AG08396 (cell line): ENCODE measurements at places on chromosomes 6 and 20.

DNA sequence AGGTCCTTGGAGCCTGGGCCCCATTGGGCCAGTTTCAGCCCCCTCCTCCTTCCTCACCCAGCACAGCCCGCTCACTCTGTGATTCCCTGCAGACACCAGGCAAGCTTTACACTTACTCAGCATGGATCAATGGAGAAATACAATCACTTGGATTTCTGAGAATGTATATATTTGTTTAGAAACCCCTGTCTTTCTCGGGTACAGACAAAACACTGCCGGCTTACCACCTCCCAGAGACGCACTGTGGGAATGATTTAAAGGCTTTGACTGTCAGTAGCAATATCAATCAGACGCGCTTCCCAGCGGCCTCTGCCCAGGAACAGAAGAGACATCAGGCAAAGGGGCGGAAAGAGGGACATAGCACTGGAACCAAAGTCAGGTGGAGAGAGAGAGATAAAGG lies 186.5 kb downstream of the MAFB start:
- no peak for DNase-seq

GRCh38 chr20:15925376-15925775 lies 647.9 kb downstream of the KIF16B start:
- DNase-seq: no peak

- DNase-seq: no peak
These were observed 54.3 kb upstream of the PTPN1 start for GRCh38 chr20:50455656-50456451.

- peak; percentile 78 for DNase-seq
These were observed 75.9 kb upstream of the MYL9 start for GRCh38 chr20:36465109-36466080.

DNA sequence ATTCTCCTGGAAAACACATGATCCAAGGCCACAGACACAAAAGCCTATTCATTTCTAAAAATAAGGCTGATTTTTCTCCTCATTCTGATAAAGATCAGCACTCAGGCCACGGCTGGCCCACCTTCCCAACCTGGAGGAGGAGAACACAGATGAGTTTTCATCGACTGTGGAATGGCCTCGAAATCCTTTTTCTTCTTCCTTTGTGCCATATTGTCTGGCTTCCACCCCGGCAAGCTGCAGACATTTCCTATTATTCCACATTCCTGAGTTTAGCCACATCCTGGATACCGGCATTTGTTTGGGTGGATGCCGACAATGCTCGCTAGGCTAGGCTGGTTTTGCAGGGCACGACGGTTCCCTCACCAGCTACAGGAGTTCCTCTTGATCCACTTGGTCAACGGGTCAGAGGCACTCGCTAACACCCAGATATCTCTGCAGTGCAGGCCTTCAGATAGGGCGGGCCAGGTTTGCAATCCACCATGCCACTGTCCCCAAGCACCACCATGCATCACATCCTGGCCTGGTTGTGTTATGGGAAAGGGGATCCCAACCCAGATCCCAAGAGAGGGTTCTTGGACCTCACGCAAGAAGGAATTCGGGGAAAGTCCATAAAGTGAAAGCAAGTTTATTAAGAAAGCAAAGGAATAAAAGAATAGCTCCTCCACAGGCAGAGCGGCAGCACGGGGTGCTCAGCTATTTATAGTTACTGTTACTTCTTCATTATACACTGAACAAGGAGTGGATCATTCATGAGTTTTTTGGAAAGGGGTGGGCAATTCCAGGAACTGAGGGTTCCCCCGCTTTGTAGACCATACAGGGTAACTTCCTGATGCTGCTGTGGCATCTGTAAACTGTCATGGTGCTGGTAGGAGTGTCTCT lies 4.2 kb upstream of the CTSZ start:
- DNase-seq: peak; percentile 85

- DNase-seq: no peak
These were observed 116.9 kb downstream of the RWDD2A start for GRCh38 chr6:83310046-83310445.

GRCh38 chr20:50015993-50016770 lies 33.4 kb downstream of the SNAI1 start:
- no peak for DNase-seq

DNA sequence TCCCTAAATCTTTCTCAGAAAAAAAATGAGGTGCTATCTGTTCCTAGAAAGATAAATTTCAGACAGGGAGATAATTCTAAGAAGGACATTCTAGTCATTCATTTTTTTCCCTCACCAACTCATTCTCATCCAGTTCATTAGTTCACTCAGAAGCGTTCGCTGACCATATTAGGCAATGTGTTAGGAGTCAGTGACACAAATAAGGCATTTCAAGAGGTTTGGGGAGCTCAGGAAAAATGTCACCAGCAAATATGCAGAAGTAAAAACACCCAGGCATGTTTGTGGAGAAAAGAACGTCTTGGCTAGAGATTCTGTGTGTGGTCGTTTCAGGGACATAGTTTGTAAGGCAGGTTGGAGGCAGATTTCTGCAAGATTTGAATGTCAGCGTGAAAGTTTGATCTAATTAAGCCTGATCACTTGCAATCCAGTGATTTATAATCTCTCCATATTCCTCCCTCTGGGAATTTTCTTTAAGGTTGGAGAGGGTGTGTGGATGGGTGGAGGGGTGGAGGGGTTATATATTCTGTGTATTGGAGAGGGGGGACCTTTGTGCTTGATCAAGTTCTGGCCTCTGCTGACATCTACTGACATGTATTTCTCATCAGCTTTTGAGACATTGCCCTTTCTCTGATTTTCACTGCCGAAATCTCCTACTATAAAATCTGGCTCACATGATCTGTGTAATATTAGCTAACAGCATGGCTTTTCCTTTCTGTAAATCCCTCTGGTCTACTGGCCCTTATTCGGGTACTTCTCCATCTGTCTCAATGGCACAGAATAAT lies 3.6 kb downstream of the MYCT1 start:
- no peak for DNase-seq

DNA sequence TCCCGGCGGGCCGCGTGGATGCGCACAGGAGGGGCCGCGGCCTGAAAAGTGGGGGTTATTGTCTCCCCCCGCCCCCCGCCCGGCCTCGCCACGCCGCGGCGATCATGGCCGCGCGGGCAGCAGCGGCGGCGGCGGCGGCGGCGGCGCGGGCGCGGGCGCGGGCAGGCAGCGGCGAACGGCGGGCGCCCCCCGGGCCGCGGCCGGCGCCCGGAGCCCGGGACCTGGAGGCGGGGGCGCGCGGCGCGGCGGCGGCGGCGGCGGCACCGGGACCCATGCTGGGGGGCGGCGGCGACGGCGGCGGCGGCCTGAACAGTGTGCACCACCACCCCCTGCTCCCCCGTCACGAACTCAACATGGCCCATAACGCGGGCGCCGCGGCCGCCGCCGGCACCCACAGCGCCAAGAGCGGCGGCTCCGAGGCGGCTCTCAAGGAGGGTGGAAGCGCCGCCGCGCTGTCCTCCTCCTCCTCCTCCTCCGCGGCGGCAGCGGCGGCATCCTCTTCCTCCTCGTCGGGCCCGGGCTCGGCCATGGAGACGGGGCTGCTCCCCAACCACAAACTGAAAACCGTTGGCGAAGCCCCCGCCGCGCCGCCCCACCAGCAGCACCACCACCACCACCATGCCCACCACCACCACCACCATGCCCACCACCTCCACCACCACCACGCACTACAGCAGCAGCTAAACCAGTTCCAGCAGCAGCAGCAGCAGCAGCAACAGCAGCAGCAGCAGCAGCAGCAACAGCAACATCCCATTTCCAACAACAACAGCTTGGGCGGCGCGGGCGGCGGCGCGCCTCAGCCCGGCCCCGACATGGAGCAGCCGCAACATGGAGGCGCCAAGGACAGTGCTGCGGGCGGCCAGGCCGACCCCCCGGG lies 637 bp downstream of the ARID1B start:
- DNase-seq: peak; percentile 77

GRCh38 chr6:20879526-20879925 lies 345.3 kb downstream of the CDKAL1 start:
- no peak for DNase-seq

GRCh38 chr6:14312587-14312986 lies 195.0 kb downstream of the CD83 start:
- DNase-seq: no peak

DNA sequence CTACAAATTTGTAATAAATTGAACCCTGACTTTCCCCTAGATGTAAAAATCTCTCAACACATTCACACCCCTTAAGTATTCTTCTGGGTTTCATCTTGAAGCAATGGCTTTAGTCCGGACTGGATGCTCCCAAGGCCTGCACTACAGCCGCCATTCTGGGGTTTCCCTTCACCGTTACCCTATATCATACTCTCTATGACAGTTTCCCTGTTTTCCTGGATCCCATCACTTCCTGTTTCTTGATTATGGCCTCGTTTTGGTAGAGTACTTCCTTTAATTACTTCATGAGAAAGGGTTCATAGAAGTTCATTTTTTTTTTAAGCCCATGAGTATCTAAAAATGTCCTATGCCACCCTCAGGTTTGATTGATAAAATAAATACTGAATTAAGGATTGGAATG lies 11.7 kb downstream of the FIG4 start:
- DNase-seq: no peak

- DNase-seq: no peak
These were observed 11.6 kb upstream of the C20orf204 start for GRCh38 chr20:64024141-64024990.

DNA sequence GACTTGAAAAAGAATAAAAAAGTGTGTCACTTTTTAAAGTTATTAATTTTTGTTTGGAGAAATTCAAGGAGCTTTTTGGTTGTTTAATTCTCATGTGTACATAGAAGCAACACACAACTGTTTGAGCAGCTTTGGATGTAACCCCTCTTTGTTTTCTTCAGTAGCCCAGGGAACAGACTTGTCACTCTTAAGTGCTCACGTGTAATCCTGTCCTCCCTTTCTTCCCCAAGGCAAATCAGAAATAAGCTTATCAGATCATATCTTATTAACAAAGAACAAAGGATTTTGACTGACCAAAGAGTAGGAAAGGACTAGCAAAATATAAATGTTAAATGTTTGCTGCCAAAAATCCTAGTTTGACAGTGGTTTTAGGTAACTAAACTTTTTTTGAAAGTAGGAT lies 7.3 kb upstream of the FLRT3 start:
- DNase-seq: no peak

DNA sequence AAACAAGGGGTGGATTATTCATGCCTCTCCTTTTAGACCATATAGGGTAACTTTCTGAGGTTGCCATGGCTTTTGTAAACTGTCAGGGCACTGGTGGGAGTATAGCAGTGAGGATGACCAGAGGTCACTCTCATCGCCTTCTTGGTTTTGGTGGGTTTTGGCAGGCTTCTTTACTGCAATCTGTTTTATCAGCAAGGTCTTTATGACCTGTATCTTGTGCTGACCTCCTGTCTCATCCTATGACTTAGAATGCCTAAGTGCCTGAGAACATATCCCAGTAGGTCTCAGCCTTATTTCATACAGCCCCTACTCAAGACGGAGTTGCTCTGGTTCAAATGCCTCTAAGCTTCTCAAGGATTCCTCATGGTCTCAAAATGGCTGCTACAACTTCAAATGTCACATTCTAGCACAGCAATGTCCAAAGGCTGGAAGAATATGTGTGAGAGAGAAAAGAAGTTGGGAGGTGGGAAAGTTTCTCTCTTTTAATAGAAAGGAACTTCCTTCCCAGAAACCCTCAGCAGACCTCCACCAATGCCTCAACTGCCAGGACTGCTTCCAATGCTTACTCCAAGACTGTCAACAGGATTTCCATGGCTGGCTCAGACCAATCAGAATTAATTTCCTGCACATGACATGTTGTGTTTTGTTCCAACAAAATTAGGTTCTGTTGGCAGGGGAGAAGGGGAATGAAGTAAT lies 46.6 kb upstream of the SLC9A8 start:
- no peak for DNase-seq

DNA sequence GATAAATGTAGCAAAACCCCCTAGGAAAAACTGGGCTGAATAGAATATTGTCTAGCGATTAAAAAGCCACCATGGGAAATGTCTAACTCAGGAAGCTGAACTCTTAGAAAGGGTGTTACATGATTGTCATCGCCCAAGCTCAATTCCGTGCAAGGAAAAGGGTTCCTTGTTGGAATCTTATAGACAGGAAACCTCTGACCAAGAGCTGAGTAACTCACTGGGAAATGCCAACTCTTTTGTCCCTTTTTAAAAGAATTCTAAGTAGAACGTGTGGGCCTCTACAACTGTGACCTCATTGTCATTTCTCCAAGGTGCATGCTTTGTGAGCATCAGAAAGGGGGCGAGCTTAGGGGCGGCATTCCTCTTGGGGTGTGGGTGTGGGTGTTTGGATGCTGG lies 88.1 kb downstream of the SYNJ2 start:
- peak; percentile 31 for DNase-seq
